Stimulated activated CD8-positive, alpha-beta memory T cell treated with anti-CD3 and anti-CD28 coated beads, Interleukin-12 subunit alpha, Interleukin-12 subunit beta, amount 100 ng/mL, for 1 hour (primary cell): ENCODE measurements at places on chromosomes 3 and 15.

GRCh38 chr3:184335291-184335660 lies 2.1 kb upstream of the FAM131A start:
- no peak for DNase-seq

DNA sequence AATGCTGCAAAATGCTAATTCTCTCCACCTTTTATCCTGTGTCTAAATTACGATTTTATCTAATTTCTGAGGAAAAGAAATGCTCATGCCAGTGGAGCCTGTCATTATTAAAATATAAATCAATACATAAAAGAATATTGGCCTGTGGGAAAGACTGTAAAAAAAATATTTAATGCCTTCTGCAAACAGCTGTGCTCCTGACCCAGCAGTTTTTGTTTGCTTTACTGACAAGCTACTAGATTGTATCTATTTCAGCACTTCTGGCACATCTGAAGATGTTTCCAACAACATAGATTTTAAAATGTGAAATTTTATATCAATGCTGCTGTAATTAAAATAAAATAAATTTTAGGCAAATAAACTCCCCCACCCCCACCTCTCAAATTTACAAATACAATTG lies 493.6 kb upstream of the AGTR1 start:
- no peak for DNase-seq

DNA sequence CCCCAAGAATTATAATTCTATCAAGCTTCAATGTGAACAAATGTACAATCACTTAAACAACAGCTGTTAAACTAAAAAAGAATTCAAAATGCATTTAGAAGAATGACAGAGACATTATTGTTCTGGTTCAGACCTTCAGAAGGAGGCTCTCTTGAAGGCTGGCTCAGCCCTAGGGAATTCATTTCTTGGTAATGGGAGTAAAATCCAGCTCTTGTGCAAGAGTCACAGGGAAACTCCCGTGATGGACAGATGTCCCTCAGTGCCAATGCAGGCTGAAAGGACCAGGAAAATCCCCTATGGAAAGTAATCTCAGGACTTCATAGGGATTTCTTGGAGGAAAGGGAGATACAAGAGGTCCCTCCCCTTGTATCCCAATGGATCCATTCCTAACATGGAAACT lies 149.9 kb upstream of the STT3B start:
- no peak for DNase-seq

DNA sequence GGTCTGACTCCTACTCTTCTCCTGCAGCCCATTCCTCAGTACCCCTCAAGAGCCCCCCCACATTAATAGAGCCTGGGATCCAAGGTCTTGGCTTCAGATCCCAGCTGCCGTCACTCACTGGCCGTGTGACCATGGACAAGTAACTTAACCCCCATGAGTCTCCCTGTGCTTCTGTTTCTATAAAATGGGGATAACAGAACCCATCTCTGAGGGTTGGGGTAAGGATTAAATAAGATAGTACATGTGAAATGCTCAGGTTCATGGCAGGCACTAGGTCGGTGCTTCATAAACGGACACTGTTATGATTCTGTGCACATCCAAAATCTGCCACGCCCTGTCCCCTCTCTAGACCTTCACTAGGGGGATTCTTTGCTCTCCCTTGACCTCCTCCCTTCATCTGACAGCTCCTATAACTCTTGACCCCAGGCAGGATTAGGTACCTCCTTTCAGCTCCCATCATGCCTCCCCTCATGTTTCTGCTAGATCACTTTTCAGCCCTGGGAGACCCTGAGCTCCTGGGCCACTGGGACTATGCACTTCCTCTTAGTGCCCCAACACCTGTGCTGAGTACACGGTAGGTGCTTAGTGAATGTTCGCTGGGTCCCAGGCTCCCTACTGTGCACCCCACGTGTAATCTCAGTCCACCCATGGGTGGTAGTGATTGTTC lies 1.5 kb downstream of the CAND2 start:
- no peak for DNase-seq

DNA sequence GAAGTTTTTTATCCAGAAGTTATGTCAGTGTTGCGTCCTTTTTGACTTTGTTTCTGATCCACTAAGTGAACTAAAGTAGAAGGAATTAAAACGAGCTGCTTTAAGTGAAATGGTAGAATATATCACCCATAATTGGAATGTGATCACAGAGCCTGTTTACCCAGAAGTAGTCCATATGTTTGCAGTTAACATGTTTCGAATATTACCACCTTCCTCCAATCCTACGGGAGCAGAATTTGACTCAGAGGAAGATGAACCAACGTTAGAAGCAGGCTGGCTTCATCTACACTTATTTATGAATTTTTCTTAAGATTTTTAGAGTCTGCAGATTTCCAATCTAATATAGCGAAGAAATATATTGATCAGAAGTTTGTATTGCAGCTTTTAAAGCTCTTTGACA lies 57.6 kb downstream of the DNAH1 start:
- no peak for DNase-seq

DNA sequence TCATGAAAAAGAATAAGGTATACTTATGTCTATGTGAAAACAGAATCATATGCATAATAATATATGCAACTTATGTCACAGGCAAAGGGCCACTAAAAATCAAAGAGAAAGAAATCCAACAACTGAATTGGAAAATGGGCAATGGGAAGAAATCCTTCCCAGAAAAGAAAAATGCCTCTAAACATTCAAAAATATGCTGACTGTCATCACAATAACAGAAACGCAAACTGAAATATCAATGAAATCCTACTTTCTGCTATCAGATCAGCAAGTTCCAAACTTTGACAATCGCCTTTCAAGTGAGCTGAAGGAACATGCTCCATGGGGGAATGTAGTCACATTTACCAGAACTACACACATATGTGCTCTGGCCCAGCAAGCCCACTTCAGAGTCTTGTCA lies 99.4 kb upstream of the KLF13 start:
- DNase-seq, result no peak

DNA sequence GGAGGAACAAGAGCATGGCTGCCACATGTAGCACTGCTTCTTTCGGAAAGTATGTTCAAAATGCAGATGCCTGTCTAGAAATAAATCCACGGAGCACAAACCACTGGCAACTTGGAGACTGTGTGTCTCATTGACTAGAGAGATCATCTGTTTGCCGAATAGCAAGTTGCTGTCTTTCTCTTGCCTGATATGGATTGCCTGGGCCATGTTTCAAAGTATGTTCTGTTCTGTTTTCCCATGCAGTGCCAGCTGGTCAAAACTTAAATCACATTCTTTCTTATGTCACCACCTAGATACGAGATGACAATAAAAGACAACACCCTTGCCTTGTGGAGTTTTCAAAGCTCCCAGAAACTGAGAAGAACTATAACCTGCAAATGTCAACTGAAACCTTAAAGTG lies 318.9 kb downstream of the RYR3 start:
- no peak for DNase-seq

DNA sequence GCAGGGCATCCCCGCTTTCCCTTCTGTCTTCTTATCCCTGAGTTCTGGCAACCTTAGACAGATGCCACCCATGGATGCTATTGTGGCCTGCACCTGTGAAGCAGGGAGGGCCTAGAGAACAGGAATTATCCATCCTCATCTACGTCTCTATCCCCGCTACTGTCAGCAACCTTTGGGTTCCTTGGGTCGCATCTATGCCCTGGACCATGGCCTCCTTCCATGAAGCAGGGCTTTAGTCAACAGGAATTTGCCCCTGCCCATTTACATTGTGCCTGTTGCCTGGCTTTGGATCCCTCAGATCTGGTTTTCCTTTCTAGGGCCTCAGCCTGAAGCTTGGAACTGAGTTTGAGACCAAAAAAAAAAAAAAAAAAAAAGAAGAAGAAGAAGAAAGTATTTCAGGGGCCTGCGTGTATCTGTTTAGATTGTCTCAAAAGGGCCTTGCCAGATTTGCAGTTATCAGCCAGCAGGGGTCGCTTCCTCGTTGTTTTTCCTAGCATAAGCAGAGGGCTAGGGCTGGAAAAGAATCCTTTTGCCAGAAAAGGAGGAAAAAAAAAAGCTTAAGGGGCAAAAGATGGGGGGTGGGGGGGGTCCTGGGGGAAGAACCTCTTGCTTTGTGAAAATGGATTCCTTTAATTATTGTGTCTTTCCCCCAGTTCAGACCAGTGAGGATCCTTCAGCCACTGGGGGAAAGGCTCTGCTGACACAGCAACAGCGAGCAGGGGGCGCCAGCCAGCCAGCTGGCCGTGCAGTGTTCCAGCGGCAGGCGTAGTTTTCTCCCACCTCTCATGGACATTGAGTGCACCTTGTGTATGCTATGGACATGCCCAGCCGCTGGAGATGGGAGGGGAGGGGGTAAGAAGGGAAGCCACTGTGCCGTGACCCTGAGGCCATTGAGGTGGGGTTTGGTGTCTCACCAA lies 65.7 kb upstream of the ALDH1L1 start:
- no peak for DNase-seq
